ENCODE measurements at places on chromosomes 1 and 21. TPM values are rescaled to one million over a fixed set of nuclear protein-coding genes. Genes with fewer than 3 reads are reported as not detected.

Gene OR2M2
- total RNA-seq = not detected

Gene GADD45A
- total RNA-seq = 156 TPM

GRCh38 chr21:21605521-21605920 is 607.3 kb downstream of the NCAM2 start:
- DNase-seq = no peak

DNA sequence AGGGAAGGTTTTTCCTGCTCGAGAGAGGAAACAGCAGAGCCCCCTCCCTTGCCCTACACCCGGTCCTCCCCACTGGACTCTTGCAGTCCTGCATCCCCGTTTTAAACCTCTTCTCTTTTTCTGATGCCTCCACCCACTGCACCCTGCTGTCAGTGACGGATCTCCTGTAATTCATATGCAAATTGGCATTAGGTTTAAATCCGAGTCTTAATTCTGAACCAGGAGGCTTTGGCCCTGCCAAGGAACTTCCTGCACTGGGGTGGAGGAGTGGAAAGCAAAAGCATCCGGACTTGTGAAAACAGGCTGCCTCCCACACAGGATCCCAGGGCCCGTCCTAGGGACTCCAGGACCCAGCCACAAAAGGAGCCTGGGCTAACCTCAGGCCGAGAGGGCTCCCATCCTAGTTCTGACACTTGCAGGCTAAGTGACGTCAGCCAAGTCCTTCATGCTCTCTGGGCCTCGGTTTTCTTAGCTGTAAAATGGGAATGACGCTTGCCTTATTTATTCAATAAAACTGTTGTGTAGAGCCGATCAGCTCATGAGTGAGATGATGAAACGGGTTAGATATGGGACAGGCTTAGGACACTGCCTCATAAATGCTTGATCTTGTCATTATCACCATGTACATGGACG is 613.3 kb downstream of the AJAP1 start:
- DNase-seq = no peak

DNA sequence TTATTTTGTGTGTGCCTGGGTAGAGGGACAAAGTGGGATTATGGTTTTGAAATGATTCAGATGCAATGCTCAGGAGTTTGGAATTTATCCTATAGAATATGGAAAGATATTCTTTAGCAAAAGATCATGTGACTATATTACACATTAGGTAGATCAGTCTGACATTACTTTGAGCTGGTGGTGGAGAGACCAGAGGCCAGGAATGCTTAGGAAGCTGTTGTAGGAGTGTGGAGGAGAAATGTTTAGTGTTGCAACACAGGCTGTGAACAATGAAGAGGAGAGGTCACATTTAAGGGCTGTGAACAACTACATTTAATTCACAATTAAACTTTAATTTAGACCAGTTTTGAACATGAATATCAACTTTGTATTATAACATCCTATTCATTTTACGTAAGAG is 45.3 kb upstream of the PODN start:
- no peak for DNase-seq

- DNase-seq = no peak
These were observed 57.9 kb upstream of the CTBS start for GRCh38 chr1:84632137-84632536.

DNA sequence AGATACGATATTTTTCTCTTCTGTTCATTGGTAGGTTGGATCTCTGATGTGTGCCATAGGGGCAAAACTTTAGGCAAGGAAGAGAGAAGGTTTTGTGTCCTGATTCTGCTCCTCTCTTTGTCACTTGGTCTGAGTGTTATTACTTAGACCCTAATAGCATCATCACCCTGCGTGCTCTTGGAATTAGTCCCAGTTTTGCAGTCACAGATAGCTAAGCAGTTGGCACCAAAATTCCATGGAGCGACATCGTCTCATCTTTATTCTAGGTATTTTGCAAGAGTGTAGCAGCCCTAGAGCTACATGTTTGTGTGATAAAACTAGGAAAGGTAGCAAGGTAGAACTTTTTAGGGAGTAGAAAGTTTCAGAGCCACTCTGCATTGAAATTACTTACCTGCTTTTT is 23.8 kb downstream of the PIP5K1A start:
- DNase-seq = no peak

GRCh38 chr1:246780264-246780663 is 56.1 kb downstream of the SCCPDH start:
- no peak for DNase-seq

DNA sequence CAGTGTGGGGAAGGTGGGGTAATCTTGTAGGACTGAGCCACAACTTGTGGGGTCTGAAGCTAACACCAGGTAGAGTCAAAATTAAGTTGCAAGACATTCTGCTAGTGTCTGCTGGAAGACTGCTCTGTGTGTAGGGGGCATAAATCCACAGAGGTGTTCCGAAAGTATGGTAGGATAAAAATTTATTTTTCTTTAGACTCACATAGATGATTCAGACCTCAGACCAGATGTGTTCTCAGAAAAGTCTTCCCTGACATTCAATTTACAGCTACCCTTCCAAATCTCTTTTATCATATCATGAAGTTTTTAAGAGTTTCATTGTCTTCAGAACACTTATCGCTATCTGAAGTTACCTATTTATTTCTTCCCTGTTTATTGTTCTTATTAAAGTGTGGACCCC is 21.3 kb downstream of the DUSP10 start:
- DNase-seq = no peak

GRCh38 chr1:160171354-160171753 is 19.0 kb upstream of the CASQ1 start:
- DNase-seq = no peak

- DNase-seq = no peak
These were observed 14.3 kb downstream of the SLC6A9 start for GRCh38 chr1:44016890-44017400.

DNA sequence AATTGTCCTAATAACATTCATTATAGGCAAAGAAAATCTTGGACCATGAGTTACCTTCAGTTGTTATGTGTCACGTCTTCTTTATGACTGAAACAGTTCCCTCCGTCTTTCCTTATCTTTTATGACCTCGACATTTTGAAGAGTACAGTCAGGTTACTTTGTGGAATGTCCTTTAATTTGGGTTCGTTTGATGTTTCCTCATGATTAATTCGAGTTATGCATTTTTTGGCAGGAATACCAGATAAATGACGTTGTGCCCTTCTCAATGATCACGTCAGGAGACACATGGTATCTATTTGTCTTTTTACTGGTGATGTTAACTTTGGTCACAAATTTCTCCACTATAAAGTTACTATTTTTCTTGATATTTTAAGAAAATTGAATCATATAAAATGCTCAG is 17.3 kb upstream of the KLF17 start:
- DNase-seq = no peak

Data from K562 (cell line).